ENCODE measurements at places on chromosomes 13 and 19. TPM values are rescaled to one million over a fixed set of nuclear protein-coding genes. Genes with fewer than 3 reads are reported as not detected.

DNA sequence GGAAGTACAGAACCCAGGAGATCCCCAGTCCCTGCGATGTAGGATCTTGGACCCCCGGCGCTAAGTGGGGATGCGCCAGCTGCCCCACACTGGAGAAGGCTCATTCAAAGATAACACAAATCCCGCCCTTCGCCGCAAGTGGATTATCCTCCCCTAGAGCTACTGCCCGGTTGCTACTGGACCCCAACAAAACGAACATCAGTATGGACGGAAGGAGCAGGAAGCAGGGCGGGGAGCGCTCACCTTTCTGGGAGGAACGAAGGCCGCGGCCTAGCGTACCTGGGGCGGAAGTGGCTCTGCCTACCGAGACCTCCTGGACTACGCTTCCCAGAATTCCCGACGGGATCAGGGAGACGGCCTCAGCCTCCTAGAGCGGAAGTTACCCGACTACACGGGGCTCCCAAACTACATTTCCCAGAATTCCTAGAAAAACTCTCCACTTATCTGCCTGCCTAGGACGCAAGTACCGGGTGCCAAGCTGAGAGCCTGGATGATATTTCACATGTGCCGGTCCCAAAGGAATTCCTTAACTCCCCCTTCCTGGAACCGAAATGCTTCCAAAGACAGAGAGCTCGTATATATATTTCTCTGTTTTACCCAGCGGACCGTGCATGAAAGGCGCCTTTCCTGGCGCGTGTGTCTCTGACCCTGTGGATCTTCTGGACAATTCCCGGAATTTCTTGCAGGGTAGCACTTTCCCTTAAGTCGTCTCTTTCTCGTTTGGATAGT, at the start of gene ZNF112:
Gene ZNF112 (minus strand): TSS at position 298 of the 729 bp plus-strand sequence. CDS start 16,141 bp downstream, outside the sequence.
- peak within 1 kb of the TSS; percentile 52 for H3K4me3 ChIP-seq
- no peak for DNase-seq
- H3K36me3 ChIP-seq = peaks cover 14% of the 10 kb centered on the region
- no peak within 1 kb of the TSS for H3K27ac ChIP-seq
- H3K27me3 ChIP-seq = no peaks in the 10 kb centered on the region
- H3K4me1 ChIP-seq = no peaks in the 10 kb centered on the region

DNA sequence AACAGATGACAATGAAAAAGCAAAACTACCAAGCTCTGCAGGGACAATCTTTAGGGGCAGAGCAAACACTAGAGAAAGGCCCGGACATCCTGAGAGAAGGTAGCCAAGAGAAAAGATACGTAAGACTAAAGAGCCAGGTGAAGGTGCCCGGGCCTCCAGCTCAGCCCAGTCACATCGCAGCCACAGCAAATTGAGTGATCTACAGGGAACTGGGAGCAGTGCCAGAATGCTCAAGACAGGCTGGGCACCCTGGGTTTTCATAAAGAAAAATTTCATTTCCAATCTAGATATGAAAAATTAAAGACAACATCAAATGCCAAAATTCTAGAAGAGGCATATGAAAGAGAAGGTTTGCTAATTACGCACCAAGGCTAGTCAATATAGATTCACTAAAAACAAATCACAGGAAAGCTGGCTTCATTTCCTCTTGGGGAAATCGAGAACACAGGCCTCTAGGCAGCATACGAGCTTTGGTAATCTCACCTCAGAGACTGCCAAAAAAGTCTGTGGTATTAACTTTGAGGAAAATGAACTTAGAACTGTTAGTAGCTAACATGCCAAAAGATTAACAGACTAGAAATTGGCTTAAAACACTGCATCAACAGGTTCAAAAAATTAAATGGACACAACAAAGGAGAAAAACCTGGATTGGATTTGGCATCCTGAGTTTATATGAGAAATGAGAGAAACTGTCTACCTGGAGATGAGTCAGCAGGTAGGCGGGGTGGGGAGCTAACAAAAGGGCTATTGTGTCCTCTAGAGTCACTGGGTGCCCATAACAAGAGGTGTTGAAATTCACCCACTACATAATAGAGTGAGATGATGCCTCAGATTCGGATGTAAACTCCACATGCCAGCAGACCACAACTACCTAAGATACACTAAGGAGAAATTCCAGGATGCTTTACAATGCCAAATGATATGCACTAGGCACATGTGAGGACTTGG, 6.6 kb downstream of the ANKRD10 start:
- no peaks in the 10 kb centered on the region for H3K27me3 ChIP-seq
- peaks cover 4% of the 10 kb centered on the region for H3K36me3 ChIP-seq
- H3K4me3 ChIP-seq = no peak overlapping the region

GRCh38 chr13:113770937-113771336, 11.9 kb downstream of the TMEM255B start:
- H3K4me3 ChIP-seq = no peak overlapping the region
- H3K36me3 ChIP-seq = peaks cover 2% of the 10 kb centered on the region
- no peaks in the 10 kb centered on the region for H3K27me3 ChIP-seq
- no peak for DNase-seq
- peaks cover 17% of the 10 kb centered on the region for H3K4me1 ChIP-seq
- H3K27ac ChIP-seq = no peak overlapping the region

DNA sequence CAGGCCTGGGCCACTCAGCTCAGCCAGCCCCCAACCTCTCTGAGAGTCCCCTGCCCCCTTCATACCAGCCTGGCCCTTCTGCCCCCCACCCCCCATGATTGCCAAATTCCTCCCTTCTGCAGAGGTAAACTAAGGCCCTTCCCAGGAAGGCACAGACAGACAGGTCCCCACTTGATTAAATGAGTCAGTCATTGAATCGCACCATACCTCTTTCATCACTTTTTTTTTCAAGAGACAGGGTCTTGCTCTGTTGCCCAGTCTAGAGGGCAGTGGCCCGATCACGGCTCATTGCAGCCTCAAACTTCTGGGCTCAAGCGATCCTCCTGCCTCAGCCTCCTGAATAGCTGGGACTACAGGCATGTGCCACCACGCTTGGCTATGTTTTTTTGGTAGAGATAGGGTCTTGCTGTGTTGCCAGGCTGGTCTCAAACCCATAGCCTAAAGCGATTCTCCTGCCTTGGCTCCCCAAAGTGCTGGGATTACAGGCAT, 6.0 kb downstream of the PODNL1 start:
- no peak overlapping the region for H3K27ac ChIP-seq
- DNase-seq = no peak
- H3K4me3 ChIP-seq = no peak overlapping the region

DNA sequence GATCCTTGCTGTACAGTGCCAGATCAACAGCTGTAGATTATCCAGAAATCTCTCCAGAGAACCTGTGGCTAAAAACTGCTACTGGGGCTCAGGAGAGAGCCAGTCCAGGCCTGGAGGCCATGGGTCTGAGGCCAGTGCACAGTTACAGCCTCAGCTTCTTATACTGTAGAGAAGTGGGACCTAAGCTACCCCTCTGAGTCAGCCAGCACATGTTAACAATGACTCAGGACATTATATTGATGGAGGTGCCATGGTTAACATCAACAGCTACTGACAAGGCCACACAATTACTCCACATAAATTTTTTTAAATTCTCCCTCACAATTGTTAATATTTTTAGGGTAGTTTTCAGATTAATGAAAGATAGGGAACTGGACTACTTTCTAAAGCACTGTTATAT, 138.5 kb downstream of the RBM26 start:
- DNase-seq = no peak
- no peak overlapping the region for H3K4me3 ChIP-seq
- no peak overlapping the region for H3K27ac ChIP-seq
- no peaks in the 10 kb centered on the region for H3K4me1 ChIP-seq
- peaks cover 12% of the 10 kb centered on the region for H3K27me3 ChIP-seq

GRCh38 chr19:30135797-30136196, 193.8 kb downstream of the URI1 start:
- no peak for DNase-seq
- no peaks in the 10 kb centered on the region for H3K4me1 ChIP-seq
- no peak overlapping the region for H3K4me3 ChIP-seq
- no peak overlapping the region for H3K27ac ChIP-seq
- no peaks in the 10 kb centered on the region for H3K36me3 ChIP-seq
- no peaks in the 10 kb centered on the region for H3K27me3 ChIP-seq

- H3K4me1 ChIP-seq = no peaks in the 10 kb centered on the region
- DNase-seq = peak; percentile 3
- no peak overlapping the region for H3K4me3 ChIP-seq
- no peaks in the 10 kb centered on the region for H3K27me3 ChIP-seq
- H3K27ac ChIP-seq = no peak overlapping the region
Observed at GRCh38 chr13:89066868-89067466, 1395.8 kb downstream of the SLITRK5 start.

DNA sequence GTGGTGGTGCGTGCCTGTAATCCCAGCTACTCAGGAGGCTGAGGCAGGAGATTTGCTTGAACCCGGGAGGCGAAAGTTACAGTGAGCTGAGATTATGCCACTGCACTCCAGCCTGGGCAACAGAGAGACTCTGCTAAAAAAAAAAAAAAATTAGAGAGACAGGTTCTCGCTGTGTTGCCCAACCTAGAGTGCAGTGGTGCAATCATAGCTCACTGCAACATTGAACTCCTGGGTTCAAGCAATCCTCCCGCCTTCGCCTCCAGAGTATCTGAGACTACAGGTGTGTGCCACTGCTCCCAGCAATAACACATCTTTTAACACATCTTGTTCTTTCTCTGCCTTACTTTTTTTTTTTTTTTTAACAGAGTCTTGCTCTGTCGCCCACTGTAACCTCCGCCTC, 32.7 kb downstream of the CLEC17A start:
- H3K27me3 ChIP-seq = peaks cover 7% of the 10 kb centered on the region
- no peak overlapping the region for H3K4me3 ChIP-seq
- H3K27ac ChIP-seq = no peak overlapping the region
- peaks cover 7% of the 10 kb centered on the region for H3K36me3 ChIP-seq
- peaks cover 9% of the 10 kb centered on the region for H3K4me1 ChIP-seq

DNA sequence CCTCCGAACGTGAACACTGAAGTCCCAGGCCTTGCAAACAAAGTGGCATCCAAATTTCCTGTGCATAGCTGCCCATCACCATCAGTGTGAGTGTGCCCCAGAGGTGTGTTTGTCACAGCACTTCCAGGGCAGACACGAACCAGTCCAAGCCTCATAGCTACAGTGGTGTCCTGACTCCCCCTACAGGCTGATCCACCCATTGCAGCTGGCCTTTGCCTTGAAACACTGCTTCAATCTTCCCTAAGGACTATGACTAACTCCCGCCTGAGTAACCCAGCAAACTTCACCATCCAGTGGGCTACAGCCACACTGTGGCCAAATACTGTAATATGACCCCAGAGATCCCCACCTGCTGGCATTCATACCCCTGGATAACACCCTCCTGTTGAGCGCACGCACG, 3.9 kb downstream of the ZNF266 start:
- peak; percentile 54 for DNase-seq
- H3K27me3 ChIP-seq = no peaks in the 10 kb centered on the region
- H3K4me3 ChIP-seq = no peak overlapping the region
- no peak overlapping the region for H3K27ac ChIP-seq
- H3K36me3 ChIP-seq = peaks cover 69% of the 10 kb centered on the region
- peaks cover 35% of the 10 kb centered on the region for H3K4me1 ChIP-seq

DNA sequence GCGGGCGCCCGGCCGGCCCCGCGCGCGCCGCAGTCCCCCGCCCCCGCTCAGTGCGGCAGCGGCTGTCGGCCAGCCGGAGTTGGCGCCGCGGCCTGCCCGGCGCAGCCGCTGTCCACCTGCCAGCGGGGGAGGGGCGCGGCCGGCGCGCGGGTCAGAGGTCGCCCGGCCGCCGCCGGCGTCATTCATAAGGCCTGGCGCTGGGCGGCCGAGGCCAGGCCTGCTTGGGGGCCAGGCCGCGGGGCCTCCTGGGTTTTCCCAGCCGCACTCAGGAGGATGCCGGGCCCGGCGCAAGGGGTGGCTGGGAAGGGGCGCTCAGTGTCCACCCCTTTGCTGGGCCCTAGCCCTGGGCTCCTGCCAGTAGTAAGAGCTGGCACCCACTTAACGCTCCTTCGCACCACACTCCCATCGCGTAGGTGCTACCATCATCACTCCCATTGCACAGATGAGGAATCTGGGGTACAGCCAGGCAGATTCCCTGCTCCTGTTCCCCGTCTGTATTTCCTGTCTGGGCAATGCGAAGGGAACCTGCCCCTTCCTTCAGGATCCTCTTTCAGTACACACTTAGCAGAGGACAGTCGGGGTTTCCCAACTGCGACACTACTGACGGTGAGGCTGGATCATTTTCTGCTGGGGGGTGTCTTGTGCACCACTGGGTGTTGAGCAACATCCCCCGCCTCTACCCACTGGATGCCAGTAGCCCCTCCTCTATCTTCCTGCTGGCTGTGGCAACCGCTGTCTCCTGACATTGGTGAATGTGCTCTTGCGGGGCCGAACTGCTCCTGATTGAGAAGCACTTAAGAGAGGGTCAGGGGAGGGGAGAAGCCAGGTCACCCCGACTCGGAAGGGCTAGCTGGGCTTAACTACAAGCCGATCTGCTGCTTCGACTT, 846 bp upstream of the PRKACA start:
- H3K4me1 ChIP-seq = peaks cover 39% of the 10 kb centered on the region
- no peaks in the 10 kb centered on the region for H3K27me3 ChIP-seq
- H3K27ac ChIP-seq = peak overlapping the region; percentile 92
- H3K36me3 ChIP-seq = peaks cover 5% of the 10 kb centered on the region

DNA sequence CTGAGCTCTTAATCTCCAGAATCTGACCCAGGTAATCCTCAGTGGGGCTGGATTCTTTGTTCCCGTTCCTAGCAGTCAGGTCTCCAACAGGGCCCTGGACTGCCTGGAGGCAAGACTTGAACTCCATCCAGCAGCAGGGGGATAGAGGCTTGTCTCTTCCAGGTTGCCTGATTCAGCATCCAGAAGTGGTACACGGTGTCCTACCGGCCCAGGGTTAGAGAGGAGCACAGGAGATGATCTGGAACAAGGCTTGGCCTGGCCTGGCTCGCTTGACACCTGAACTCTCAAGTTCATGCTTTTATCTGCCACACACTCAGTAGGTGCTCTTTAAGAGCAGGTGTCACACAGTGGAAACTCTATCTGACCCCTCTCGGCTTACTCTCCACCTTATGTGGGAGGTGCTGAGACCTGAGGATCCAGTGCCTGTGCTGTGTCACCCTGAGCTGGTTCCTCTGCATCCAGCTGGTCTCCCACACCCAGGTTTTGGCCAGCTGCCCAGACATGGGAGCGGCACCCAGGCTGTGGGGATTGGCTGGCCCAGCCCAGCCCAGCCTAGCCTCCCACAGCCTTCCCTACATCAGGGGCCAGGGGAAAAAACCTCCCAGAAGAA, at the start of gene CYP4F3:
Gene CYP4F3 (plus strand): TSS at position 604 of the 610 bp plus-strand sequence. CDS start 519 bp downstream, outside the sequence.
- H3K4me3 ChIP-seq = no peak within 1 kb of the TSS
- H3K27ac ChIP-seq = no peak within 1 kb of the TSS
- no peaks in the 10 kb centered on the region for H3K36me3 ChIP-seq
- DNase-seq = no peak
- H3K27me3 ChIP-seq = peaks cover 6% of the 10 kb centered on the region

ZNF784 gene
- total RNA-seq = 4.3 TPM

OR4F17 gene
- total RNA-seq = not detected

EFNA2 gene
- not detected for total RNA-seq

TMEM238 gene
- total RNA-seq = 11.7 TPM

SCEL gene
- not detected for total RNA-seq

OR7C1 gene
- total RNA-seq = not detected

Measured in activated T-cell treated with anti-CD3 and anti-CD28 coated beads, Interleukin-2, amount 50 U/mL, for 72 hours (primary cell).